Suprapubic skin (tissue), 4 donors: ENCODE measurements at places on chromosomes 1 and 21. TPM values are rescaled to one million over a fixed set of nuclear protein-coding genes. Genes with fewer than 3 reads are reported as not detected.
A peak's percentile ranks its signal among the peaks of the same experiment; 100 is the strongest.

DNA sequence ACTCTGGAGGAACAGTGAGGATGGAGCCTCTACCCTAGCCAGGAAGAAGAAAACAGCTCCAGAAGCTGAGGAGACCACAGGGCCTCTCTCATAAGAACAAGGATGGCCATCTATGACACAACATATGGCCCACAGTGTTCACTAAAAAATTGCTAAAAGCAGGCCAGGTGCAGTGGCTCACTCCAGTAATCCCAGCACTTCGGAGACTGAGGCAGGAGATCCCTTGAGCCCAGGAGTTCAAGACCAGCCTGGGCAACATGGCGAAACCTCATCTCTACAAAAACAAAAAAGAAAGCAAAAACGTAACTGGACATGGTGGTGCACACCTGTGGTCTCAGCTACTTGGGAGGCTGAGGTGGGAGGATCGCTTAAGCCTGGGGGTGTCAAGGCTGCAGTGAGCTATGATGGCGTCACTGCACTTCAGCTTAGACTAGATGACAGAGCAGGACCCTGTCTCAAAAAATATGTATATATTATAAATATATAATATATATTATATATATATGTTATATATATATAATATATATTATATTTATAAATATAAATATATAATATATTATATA, 103.1 kb downstream of the TOMM20 start:
- peak; percentile 40 for DNase-seq

DNA sequence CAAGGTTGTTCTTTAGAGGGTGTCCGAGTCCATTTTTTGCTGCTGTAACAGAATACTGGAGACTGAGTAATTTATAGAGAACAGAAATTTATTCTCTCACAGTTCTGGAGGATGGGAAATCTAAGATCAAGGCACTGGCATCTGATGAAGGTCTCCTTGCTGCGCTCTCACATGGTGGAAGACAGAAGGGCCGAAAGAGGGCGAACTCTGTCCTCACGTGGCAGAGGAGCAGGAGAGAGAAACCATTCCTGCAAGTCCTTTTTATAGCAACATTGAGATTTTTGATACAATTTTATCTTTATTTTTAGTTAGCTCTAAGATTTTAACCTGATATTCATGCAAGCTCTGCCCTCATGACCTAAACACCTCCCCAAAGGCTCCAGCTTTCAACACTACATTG, 48.3 kb downstream of the ATG4C start:
- DNase-seq: no peak

The BEND5 gene
- total RNA-seq: 0.89 TPM

The PLA2G4A gene
- 11.0 TPM for total RNA-seq

DNA sequence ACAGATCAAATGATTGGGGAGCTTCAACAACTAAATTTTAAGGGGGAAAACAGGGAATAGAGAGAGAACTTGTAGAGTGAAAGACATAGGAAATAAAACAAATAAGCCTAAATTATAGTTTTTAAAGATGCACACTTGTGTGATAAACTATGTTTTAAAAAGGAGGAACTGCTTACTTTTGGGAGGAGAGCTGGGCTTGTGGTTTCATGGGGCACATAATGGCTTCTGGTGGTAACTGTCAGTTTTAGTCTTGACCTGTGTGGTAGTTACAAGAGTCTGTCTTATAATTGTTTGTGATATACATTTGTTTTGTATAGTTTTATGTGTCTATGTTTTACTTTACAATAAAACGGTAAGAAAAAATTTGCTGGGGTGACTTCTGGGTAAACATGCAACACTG, 165.3 kb downstream of the COL24A1 start:
- DNase-seq: no peak

The FCRL5 gene
- total RNA-seq: not detected
